ENCODE measurements at places on chromosomes 16 and 17.

GRCh38 chr16:80166082-80166481 is 374.7 kb upstream of the DYNLRB2 start:
- DNase-seq: no peak

DNA sequence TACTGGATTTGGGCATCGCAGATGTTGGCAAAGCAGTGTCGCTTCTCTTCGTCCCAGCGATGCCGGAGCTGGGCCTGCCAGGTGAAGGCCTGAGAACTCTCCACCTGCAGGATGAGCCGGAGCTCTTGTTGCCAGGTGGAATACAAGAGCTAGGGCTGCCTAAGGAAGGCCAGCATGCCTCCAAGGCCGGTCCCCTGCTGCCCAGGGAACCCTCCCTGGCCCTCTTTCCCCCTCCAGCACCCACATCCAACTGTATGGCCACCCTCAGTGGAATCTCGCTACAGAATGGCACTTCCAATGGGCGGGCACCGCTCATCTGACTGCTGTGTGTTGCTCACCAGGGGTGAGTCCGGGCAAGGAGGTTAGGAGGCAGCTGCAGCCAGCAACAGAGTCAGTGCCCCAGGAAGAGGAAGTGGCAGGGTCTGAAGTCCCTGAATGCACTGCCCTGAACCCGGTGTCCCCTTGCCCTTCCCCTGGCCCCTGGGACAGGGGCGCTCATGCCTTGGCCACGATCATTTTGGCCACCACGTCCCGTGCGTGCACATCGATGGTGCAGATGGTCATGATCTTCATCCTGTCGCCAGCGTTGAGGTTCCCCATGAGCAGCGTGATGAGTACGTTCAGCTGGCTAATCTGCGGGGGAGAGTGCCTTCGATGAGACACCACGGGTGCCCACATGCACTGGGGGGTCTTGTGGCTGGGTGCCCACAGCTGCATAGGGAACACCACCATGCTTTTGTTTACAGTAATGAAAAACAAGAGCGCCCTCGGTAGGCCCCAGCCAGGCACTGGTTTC is 75.8 kb downstream of the DNAH17 start:
- DNase-seq: no peak

DNA sequence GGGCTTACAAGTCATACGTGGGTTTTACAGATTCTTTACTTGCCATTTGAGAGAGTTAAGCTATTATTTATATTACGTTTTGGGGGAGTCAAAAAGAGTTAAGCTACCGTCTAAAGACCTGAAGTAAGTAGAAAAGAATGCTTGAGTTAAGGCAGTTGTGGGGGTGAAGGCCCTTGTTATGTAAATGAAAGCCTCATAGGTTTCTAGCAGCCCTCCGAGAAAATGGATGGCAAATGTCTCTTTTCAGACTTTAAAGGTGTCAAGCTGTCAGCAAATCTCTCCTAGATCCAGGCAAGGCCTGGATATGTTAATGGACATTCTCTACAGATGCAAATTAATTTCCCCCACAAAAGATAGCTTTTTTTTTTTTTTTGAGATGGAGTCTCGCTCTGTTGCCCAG is 7.2 kb upstream of the EIF4A3 start:
- DNase-seq: no peak

DNA sequence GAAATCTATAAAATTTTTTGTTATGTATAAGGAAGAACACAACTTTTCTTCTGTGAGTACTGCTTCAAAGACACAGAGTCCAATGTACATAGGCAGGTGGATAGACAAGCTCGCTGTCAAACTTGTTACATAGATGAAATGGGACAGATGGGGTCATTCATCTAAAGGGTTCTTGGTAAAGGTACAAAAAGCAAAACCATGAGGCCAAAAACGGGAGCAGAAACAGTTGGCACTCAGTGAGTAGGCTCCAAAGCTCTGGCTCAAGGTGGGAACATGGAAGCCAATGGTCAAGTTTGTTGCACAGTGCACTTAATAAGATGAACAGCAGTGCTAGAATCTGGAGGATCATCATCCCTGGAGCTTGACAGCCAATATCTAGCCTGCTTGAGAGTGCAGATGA is 979.0 kb upstream of the EEF2KMT start:
- DNase-seq: no peak

DNA sequence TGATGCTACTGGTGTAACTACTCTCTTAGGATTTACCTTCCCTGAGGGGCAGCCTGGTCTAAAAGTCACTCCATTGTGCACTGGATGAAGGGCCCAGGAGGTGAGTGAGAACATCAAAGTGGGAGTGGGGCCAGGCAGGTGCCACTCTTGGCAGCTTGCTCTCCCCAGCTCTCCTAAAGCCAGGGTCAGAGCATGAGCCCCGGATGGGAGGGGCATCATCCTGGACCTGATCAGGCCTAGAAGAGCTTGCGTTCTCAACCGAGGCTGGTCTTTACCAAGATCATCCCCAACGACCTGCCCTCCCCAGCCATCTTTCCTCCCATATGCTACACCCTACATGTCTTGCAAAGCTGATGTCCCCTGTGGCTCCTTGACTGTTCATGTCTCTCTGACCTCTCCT is 87.1 kb downstream of the AIPL1 start:
- no peak for DNase-seq

GRCh38 chr16:88613911-88614817 is 24.2 kb upstream of the IL17C start:
- DNase-seq: no peak

- no peak for DNase-seq
Observed at GRCh38 chr16:1377406-1378010, 25.8 kb downstream of the GNPTG start.

DNA sequence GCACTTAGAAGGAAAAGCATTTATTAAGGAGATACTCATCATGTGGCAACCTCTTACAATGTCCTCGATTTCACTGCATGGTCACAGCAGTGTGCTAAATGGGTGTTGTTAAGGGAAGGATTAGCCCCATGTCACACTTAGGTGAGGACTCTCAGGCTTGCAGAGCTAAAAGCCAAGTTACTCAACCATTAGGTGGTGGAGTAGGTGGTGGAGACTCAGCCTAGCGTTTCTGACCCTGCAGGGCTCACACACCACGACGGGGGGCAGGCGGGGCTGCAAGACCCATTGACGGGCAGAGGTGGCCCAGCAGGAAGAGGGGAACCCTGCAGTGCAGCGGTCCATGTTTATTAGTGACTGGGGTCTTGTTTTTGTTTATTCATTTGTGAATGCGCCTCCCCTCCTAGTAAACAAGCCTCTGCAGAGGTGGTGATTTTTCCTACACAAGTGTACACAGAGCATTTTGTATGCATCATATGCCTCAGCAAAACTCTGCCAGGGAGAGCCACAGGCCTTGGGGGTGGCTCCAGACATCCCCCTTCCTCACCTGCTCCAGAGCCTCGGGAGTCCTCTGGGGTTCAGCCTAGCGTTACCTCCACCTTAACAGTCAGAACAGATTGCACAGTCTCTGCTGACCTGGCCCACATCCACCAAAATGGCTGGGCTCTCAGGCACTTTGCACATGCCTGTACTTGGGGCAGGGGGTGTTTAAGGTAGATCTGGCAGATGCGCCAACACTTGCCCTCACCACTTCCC is 216.7 kb downstream of the C16orf95 start:
- DNase-seq: no peak

GRCh38 chr17:351449-351738 is 1.2 kb downstream of the RPH3AL start:
- DNase-seq: no peak
